ENCODE measurements at places on chromosomes 2 and 18. TPM values are rescaled to one million over a fixed set of nuclear protein-coding genes. Genes with fewer than 3 reads are reported as not detected.

SOWAHC gene
- 11.8 TPM for total RNA-seq

CRYBA2 gene
- total RNA-seq = not detected

VWA3B gene
- total RNA-seq = 0.35 TPM

CRYGC gene
- not detected for total RNA-seq

DNA sequence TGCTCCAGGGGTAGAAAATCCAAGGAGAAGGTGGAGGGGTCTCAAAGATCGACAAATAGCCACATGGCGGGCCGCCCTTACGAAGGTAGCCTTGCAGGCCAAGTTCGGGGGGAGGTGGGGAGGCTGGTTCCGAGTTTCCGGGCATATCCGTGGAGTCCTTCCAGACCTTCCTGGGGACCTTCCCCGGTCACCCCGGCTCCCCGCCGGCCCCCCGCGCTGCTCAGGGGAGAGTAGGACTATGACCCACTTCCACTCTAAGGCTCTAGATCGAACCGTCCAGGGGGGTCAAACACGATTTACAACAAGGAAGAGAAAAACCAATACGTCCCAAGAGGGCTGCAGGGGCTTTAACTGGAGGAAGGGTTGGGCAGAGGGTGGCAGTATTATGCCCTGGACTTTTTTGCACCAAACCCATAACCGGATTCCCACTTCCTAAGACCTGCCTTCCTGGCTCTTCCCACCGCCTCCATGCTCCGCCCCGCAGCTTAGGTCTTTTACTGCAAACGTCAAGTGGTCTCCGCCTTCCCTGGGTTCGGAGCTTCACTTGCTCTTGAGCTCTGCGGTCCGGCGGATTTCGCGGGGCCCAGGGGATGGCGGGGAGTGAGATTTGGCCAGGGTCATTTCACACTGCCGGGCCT, 779 bp upstream of the LYPD6 start:
- DNase-seq = peak; percentile 78

GRCh38 chr18:75209951-75210258, 692 bp upstream of the TSHZ1 start:
- no peak for DNase-seq

GRCh38 chr2:88197732-88198131, 27.6 kb downstream of the THNSL2 start:
- no peak for DNase-seq

DNA sequence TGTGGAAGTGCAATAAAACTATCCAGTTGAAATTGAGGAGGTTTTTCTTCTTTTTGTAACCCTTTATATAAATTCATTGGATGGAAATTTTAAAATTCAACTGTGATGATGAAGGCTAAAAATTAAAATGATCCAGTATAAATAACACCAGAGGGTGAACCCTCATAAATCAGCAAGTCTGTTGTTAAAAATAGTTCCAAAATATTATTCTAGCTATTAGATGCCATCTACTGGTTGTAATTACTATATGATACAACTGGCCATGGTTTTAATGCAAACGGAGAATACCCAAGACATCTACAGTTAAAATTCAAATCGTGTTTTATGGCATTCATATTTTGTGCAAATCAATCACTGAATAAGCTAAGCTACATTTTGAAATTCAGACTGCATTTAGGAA, 53.8 kb downstream of the TMEM200C start:
- no peak for DNase-seq

- no peak for DNase-seq
Measured at GRCh38 chr2:42886921-42887320, 94.5 kb upstream of the HAAO start.

- DNase-seq = no peak
Measured at GRCh38 chr18:35616664-35617423, 35.3 kb downstream of the GALNT1 start.

DNA sequence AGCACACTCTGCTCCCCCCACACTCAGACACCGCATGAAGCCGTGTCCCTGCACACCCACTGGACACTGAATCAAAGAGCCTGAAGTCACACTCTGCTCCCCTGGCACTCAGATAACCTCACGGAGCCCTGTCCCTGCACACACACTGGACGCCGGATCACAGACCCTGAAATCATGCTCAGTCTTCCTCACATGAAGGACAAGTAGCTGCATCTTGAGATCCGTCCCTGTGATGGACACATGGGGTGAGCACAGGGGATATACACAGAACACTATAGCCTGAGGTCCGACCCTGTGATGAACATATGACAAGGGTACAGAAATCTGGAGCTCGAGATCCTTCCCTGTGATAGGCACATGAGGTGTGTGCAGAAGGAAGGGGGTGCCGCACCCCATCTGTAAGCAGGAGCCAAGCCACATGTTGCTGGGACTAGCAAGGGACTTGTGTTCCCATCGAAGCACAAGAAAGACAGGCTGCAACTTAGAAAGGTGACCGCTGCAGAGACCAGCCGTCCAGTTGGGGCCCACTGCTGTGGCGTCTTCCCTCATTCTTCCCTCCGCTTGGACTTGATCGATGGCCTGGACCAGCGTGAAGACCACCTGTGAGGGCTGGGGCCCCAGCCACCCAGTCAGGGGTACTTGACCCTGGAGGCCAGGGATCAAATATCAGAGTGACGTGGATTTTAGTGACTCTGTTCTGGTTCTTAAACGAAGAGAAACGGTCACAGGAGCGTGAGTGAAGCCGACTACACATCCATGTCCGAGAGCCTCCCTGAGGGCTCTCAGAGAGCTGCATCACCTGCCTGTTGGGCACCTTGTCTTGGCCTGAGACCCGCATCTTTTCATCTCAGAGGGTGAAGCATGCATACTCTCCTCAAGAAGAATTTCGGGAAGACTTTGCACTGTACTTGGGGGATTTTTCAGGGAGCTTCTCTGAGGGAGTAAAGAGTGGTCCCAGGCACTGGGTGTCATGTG, 391.7 kb upstream of the SALL3 start:
- no peak for DNase-seq

GRCh38 chr2:200839513-200839912, 24.9 kb downstream of the CLK1 start:
- no peak for DNase-seq

DNA sequence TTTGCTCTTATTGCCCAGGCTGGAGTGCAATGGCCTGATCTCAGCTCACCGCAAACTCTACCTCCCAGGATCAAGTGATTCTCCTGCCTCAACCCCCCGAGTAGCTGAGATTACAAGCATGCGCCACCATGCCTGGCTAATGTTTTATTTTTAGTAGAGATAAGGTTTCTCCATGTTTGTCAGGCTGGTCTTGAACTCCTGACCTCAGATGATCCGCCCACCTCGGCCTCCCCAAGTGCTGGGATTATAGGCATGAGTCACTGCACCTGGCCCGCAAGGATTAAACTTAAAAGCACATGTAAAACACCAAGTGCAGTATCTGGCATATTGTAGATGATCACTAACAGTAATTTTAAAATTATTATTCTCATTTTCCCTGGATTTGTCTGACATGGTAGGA, 72.9 kb downstream of the C1QL2 start:
- DNase-seq = no peak

GRCh38 chr2:165909466-165909865, 44.1 kb downstream of the TTC21B start:
- no peak for DNase-seq

DNA sequence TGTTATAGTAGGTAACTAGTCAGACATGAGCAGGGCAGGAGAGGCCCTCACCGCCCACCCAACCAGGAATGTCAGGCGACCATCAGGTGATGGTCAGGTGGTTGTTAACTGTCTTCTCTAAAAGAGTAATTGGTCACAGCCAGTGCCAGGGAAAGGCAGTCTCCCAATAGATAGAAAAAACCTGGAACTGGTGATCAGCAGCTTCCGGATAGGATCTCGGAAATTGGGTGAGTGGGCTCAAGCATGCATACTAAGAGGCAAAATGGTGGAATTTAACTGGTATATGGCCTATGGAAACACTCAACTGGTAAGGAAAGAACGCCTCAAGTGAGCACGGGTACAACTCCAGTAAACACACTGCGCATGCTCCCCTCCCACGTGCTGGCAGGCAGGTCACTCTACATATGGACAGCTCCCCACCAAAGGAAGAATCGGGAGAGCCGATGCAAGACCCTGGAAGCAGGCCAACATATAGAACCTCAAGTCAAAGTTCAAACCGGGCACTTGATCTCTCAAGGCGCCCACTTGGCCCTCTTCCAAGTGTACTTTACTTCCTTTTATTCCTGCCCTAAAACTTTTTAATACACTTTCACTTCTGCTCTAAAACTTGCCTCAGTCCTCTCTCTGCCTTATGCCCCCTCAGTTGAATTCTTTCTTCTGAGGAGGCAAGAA, 43.5 kb upstream of the TMEM131 start:
- no peak for DNase-seq

GRCh38 chr2:219612577-219613286, 14.7 kb upstream of the SLC4A3 start:
- DNase-seq = peak; percentile 54

GRCh38 chr2:104840893-104841585, 12.9 kb upstream of the POU3F3 start:
- DNase-seq = no peak

- DNase-seq = no peak
Measured at GRCh38 chr2:3025984-3026383, 351.6 kb downstream of the EIPR1 start.
